ENCODE measurements at places on chromosomes 2 and 18. TPM values are rescaled to one million over a fixed set of nuclear protein-coding genes. Genes with fewer than 3 reads are reported as not detected.

Gene ANTXR1
- total RNA-seq = 54.1 TPM

- DNase-seq = no peak
Observed at GRCh38 chr2:132747046-132747445, 77.0 kb upstream of the LYPD1 start.

Gene KCNG3
- 0.27 TPM for total RNA-seq

DNA sequence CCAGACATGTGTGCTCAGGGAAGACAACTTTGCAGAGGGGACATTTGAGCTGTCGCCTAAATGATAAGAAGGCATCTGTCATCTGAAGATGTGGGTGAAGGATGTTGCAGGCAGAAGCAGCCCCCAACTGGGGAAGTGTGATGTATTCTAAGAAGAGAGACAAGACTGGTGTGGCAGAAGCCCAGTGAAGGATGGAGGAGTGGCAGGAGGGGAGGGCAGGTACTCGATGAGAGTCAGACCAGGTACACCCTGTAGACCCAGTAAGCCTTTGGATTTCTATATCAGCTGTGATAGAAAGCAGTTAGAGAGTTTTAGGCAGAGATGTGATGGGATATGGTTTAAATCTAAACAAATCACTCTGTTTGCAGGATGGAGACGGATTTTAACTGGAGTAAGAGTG is 19.2 kb downstream of the SLC14A2 start:
- no peak for DNase-seq

DNA sequence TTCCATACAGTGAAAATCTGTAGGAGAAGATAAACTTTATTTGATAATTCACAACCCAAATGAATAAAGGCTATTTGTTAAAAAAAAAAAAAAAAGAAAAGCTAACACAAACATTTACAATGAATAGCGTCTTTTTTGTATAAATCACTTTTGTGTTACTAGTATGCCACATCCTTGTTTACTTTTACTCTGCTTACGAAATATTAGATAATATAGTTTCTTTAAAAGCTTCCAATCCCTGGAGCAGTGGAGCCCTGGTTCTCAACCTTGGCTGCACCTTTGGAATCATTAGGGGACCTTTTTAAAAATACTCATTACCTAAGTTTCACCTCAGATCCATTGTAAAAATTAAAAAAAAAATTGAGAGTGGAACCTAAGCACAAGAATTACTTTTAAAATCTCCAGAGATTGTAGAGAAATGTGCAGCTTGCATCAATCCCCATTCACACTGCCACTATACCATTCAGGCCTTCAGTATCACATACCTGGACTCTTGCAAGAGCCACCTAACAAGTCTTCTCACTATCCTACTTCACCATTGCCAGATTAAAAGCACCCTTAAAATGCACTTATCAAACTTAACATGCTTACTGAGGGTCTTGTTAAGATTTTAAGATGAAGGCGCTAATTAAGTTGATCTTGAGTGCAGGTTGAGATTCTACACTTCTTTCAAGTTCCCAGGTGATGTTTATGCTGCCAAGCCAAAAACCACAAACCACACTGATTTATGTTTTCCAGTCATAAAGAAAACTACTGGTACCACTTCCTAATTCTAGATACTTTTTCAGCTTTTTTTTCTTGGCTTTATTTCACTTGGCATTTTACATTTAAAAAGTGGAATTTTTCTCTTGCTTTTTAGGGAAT is 59.7 kb upstream of the ZC3H15 start:
- DNase-seq = no peak

DNA sequence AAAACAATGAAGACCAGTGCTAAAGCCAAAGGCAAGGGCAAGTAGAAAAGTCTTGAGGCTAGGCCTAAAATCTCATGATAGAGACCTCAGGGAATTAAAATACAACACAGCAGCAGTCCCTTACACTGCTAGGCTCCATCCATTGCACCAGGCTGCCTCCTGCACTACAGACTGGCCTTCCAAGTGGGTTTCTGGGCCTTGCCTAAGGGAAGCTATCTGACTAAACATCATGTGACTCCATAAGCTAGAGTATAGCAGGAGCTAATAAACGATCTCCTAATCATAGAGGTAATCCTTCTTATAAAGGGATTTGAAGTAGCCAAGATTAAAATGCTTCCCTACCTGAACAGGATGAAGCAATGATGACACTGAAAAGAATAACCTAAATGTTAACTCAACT is 77.6 kb upstream of the NFU1 start:
- no peak for DNase-seq

DNA sequence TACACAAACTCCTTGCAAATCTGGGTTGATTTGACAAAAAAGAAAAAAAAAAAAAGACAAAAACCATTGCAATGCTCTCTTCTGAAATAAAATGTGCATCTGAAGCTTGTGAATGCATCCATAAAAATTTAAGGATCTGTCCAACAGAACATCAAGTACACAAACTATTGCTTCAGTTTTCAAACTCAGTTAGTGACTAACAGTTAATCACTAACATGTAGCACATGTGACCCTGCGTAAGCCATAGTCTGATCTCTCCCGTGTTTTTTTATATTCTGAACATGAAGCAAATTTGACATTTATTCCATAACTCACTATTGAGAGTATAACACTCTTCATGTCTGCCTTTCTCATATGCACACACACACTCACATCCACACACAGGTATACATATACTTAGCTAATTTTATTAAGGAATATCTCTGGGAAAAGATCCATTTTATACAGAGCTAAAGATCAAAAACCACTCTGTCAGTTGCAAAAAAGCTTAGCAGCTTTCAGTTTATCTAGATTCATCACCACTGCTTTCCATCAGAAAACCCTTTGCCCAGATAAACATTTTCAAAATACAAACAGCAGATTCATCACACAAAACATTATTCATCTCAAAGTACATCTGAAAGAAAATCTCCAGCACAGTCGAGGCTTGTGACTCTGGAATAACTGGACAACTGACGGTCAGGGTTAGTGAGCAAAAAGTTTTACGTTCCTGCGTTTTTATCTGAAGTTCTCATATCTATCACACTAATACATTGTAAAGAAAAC is 1000.4 kb upstream of the ACVR2A start:
- no peak for DNase-seq

DNA sequence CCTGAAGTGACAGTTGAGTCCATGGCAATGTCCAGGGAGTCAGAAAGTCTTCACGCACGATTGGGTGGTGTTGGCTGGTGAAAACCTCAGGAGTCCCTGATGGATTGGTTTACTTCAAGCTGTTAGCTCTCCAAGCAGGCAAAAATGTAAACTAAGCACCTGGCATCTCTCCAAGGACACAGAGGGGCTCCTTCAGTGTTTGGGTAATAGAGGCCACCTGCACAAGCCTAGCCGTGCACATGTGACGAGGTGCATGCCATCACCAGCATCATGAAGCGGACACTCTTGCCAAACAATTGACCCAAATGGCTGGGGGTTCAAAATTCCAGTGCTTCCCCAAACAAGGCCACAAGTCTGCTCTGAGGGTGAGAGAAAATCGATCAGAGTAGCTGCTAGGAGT is 104.7 kb upstream of the CD302 start:
- DNase-seq = no peak

Gene CWC22
- total RNA-seq = 20.9 TPM

Gene SIX3
- not detected for total RNA-seq

Gene SPATA3
- total RNA-seq = 0.25 TPM
